AG04450 (cell line): ENCODE measurements at places on chromosomes 7 and 10.
A peak's percentile ranks its signal among the peaks of the same experiment; 100 is the strongest.

GRCh38 chr7:146510088-146510680 lies 393.6 kb downstream of the CNTNAP2 start:
- no peak for DNase-seq

- peak; percentile 32 for DNase-seq
Observed at GRCh38 chr10:35635576-35635975, 6.5 kb downstream of the FZD8 start.

GRCh38 chr7:54560723-54561122 lies 18.5 kb downstream of the VSTM2A start:
- no peak for DNase-seq

GRCh38 chr7:23220690-23221305 lies 25.8 kb upstream of the GPNMB start:
- no peak for DNase-seq

DNA sequence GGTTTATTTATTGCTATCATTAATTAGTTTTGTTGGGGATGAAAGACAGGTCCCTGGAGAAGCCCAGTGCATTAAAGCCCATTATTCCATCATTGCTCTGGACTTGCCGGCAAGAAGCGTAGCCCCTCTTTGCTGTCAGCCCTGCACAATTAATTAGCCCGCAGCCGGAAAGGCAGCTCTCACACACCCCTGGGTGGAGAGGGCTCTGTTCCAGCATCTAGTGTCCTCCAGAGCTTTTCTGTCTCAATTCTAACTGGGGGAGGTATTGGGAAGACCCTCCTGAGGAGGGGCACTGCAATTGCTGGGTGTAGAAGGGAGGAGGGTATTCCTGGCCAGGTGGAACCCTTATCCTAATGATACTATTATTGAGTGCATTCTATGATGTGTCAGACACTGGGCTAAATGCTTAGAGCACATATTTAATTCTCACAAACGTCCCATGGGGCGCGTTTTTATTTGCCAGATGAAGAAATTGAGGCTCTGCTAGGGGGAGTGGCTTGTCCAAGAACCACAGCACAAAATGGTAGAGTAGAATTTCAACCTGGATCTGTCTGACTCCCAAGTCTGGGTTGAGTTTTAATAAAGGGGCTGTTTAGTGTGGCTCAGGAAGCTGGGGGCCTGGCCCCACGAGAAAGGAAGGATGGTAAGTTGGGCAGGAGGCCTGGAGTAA lies 148.1 kb upstream of the PCBD1 start:
- DNase-seq: no peak

GRCh38 chr7:75905785-75906604 lies 9.0 kb upstream of the POR start:
- DNase-seq: no peak

DNA sequence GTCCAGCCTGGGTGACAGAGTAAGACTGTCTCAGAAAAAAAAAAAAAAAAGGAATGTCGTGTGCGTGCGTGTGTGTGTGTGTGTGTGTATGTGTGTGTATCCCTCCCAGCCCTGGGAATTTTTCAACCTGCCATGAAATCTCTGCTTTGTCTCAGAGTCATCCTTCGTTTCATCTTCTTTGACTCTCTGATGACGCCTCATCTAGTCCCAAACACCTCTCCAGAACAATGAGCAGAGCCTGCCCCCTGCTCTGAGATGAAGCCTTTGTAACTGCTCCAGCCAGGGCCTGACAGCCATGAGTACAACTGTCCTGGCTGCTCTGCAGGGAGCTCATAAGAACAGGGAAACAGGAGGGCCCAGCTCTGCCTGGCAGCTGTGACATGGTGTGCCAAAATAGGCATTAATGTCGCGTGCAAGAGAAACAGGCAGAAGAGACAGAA lies 149.5 kb downstream of the FAM107B start:
- DNase-seq: no peak

DNA sequence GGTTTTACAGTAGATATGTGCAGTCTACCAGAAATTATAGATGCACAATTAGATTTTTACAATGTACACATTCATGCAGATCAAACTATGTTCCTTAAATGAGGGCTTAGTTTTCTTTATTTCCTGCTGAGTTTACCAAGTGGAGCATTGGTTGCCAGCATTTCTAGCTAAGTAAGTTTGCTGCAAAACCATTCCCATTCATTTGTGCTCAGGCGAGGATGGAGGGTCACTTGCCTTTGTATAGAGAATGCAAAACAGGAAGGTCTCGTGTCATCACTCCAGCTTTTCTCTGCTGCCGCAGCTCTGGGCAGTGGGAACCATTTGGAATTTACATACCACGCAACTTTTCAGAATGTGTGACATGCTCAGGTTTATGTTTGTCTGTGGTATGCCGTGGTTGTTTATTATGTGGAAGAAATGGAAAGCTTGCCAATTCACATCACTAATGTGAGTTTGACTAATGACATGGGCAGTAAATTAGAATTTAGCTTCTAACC lies 198.6 kb downstream of the TRIL start:
- no peak for DNase-seq

DNA sequence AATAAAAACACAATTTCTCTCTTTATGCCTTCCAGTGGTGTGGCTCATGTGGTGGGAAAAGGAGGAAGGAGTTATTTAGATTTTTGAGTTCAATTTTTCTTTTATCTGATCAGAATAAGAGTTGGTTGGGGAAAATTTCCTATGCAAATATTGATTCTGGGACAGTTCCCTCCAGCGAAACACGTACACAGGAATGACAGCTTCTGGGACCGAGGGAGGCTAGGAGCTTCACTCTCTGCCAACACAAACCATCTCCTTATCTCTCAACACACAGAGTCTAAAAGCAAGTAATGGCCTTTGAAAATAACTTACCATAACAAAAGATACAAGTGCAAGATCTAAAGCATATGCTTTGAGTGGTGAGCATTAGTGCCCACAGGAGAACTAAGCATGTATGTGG lies 122.7 kb downstream of the RAPGEF5 start:
- no peak for DNase-seq

DNA sequence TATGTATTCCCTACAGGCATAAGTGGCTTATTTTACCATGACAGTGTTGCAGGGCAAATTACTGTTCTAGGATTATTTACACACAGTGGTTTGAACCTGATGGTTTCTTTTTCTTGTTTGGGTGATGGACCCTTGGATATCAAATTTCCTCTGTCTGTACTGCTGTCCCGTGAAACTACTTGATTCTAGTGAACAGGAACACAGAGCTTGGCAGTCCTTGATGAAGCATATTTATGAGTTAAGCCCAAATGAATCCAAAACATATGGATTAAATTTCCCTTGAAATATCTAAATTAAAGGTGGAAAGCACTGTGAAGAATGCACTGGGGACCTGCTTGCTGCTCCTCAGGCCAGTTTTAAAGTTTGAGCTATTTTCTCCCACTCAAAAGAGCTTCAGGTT lies 635.3 kb downstream of the INHBA start:
- no peak for DNase-seq

- no peak for DNase-seq
Observed at GRCh38 chr10:93412801-93413200, 69.3 kb downstream of the MYOF start.

- DNase-seq: no peak
Observed at GRCh38 chr7:25720427-25720826, 431.6 kb upstream of the NFE2L3 start.

- no peak for DNase-seq
Observed at GRCh38 chr7:99679032-99679399, 780 bp downstream of the CYP3A5 start.

DNA sequence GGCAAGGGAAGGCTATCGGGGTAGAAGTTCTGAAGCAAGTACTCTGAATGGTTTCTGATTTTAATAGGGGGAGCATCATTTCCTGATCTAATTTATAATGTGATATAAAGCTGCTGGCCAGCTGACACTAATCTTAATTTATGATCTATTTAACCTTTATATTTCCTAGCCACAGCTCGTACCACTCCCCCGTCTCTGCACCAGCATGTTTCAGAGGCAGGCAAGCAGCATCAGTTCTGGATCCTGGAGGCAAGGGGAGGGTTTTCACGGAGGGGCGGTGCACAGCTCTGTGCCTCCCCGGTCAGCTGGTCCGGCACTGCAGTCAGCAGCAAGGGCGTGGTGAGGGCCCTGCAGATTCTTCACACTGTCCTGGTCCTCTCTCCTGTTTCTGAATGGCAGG lies 30.0 kb downstream of the MGMT start:
- DNase-seq: no peak

- DNase-seq: no peak
Observed at GRCh38 chr7:149707448-149707886, 65.9 kb downstream of the ZNF467 start.

DNA sequence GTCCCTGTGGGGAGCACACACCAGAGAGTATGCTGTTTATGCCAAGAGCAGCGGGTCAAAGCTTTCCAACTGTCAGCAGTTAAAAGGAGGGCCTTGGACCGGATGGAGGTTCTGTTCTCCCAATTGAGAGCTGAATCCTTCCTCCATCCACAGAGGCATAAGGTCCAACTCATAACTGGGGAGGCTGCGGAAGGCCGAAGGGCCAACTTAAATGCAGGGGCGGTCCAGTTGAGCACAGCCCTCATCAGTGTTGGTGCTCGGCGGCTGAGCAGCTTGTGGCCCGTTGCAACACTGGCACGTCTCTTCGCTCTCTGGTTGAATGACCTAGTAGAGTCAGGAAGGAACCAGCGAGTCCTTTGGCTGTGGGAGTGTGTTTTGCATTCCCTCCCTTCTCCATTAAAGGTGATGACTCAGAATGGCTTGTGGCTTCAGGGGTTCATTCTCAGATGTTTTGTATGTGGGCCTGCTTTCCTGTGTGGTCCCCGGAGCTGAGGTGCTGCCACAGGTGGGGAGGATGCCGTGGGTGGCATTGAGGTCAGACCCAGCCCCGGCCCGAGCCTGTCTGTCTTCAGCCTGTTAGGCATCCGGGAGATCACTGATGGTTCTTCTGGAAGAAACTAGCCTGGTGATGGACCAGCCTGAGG lies 44.8 kb upstream of the DMBT1 start:
- DNase-seq: no peak

DNA sequence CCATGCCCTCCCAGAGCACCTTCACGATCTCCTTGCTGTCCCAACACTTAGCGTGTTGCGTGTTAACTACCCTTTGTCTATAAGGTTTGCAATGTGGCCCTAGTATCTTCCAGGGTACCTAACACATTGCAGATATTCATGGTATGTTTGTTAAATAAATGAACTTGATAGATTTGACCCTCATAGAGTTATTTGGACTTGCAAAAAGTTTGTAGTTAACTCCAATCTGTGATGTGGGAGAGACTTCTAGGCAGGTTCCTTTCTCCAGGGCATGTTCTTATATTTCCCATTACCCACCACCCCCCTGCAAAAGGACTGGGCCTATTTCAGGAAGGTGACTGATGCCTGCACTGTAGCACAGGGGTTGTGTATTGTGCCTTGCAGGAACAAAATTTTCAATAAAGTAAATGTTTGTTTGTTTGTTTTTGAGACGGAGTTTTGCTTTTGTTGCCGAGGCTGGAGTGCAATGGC lies 612 bp downstream of the HILPDA start:
- no peak for DNase-seq

- peak; percentile 15 for DNase-seq
Observed at GRCh38 chr10:59234816-59235429, 58.5 kb downstream of the PHYHIPL start.

DNA sequence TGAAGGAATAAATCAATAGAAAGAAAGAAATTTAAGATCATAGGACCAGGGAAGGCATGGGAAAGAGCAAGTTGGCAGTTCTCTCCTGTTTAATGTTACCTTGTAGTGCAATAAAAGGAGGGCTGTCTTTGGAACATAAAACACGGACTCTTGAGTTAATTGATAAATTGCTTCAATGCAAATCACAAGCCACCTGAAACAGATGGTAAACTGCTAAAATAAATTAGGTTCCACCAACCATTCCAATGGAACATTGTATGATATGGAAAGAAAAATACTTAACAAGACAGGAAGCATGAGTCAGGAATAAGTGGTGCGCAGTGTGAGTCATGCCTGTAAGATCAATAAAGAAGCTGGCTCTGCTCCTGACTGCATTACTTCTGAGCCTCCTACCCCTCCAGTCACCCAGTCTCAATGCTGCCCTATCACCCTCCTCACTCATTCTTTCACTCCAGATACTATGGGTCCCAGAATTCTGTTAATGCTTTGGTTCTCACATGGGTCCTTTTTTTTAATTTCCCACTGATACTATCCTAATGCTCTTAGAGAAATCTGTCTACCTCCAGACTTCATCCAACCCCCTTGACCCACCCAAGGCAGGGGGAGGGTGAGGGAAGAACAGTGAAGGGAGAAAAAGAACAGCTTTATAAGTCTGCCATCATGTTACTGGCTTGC lies 78.9 kb downstream of the LRRC17 start:
- peak; percentile 88 for DNase-seq

DNA sequence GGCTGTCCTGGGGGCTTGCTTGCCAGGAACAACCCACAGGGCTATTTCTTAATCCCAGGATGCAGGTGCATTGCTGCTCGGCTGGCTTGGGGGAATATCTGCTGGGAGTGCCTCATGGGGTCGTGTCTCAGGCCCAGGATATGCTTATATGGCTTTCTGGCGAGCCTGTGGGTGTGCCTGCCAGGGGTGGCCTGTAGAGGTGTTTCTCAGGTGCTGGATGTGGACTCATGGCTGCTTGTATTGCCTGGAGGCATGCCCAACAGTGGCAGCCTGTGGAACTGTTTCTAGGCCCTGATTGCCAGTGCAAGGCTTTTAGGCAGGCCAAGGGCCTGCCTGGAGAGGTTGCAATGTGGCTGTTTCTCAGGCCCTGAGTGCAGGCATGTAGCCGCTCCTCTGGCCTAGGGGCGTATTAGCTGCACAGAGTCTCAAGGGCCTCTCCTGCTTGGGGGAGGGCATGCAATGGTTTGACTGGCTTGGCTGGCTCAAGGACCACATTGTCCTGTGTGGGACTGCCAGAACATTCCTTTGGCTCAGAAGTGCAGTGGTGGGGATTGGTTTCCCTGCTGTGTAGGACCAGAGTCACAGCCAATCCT lies 202.1 kb downstream of the ATRNL1 start:
- no peak for DNase-seq

- DNase-seq: no peak
Observed at GRCh38 chr7:147878912-147879661, 711.5 kb upstream of the C7orf33 start.

DNA sequence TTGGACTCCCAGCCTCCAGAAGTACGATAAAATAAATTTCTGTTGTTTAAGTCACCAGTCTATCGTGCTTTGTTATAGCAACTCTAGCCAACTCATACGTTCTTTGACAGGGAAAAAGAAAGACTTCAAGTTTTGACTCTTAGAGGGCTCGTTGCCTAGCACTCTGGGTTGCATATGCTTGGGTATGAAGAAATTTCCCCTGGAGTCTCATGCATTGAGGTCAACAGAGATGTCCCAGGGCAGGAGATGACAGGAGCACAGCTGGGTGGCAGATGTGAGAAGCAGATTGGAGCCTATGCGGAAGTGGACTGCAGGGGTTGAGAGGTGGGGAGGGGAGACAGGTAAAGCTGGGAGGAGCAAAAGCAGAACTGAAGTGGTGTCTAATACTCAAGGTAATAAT lies 63.3 kb upstream of the JAZF1 start:
- no peak for DNase-seq

GRCh38 chr10:129322933-129323820 lies 143.9 kb upstream of the MGMT start:
- DNase-seq: no peak

GRCh38 chr10:131448171-131448570 lies 136.7 kb upstream of the TCERG1L start:
- DNase-seq: no peak

- DNase-seq: no peak
Observed at GRCh38 chr10:15335508-15335907, 35.6 kb downstream of the FAM171A1 start.
